LoVo (cell line): ENCODE measurements at places on chromosomes 3 and 15.

DNA sequence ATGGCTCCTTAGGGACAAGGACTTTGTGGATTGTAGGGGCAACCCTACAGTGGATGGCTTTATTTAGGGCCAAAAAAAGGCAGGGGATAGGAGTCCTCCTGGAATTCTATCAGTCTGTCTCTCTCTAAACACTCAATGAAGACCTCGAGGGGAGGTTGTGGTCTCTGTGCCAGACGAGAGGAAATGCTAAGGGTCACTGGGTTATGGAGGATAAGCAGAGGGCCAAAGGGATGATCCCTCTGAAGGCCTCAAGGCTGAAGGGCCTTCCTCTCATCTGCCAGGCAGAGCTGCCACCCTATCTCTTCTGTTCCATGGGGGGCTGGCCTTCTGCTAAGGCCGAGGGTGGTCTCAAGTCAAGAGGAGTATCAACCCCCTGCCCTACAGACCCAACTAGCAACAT lies 27.0 kb downstream of the PLXNB1 start:
- DNase-seq, result no peak

DNA sequence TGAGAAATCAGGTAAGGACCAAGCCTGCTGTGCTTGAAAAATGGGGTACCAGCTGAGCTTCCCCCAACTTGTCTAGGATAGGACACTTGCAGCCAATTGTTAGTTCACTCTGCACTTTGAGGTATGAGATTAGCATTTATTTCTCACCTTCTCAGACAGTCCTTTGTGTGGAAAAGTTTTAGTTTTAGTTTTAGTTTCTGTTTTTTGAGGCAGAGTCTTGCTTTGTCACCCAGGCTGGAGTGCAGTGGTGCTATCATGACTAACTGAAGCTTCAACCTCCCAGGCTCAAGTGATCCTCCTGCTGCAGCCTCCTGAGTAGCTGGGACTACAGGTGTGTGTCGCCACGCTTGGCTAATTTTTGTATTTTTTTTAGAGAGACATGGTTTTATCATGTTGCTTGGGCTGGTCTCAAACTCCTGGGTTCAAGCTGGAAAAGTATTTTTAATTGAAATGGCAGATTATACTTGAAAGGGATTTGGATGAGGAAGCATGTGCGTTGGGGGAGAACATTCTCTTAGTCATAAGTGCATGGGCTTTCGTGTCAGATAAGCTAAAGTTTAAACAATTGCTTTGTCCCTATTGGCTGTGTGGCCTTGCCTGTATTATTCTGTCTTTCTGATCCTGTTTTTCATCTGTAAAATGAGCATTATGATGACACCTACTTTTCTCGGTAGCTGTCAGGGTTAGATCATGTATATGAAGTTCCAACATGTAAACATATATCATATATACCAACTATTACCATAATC lies 25.2 kb upstream of the CCK start:
- no peak for DNase-seq

DNA sequence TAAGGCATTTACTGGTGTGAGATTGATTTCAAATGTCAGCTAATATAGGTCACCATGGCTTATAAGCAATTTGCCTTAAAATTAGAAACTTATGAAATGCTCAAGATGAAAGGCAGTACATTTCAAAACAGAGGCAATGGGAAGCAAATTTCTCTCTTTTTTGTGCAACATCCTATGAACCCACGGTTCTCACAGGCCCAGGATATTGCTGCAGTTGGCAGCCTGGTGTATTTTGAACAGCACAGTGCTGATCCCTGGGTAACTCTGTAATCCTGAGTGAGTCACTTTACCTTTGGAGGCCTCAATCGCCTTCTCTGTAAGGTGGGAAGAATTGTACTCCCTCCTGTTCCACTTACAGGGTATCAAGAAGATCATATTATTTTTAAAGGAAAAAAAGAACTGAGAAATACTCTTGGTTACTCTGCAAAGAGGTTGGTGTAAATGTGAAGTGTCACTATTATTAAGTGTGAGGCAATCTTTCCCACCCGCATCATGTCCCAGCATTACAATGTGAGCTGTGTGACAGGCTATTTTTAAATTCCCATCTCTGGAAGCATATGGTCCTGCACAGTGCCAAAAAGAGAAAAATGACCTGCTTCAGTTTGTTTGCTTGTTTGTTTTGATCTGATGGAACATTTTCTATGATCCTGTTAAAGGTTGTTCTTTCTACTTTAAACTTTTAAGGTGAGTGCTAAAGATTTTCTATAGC lies 190.1 kb upstream of the LPP start:
- DNase-seq, result no peak

- DNase-seq, result peak; percentile 60
These were observed 3.4 kb downstream of the RNU6-1 start for GRCh38 chr15:67836477-67836876.

DNA sequence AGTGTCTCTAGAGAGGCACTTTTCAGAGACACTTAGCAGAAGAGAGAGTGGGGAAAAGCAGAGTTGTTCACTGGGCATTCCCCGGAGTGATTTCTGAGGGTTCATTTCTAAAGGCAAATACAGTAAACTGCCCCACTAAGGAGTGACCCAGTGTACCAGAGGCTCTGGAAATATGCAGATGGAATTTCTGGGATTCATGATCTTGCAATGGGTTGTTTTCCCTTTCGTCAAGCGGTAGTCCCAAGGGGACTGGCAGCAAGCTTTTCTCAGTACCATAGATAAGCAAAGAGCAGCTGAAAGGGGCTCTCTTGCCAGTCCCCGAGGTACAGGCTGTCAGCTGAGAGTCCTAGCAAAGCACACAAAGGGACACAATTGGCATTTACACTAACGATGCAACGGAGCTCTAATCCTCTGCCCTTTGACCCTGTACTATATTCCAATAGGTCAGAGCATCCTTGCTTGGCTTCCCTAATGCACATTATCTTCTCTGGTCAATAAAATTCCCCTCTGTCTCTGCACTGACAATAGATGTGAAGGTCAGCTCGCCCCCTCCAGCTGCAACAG lies 155.6 kb downstream of the SEMA6D start:
- no peak for DNase-seq

- no peak for DNase-seq
These were observed 77.5 kb downstream of the RAD18 start for GRCh38 chr3:8885536-8886316.

GRCh38 chr3:189229196-189229828 lies 57.5 kb downstream of the TPRG1 start:
- DNase-seq, result peak; percentile 18

DNA sequence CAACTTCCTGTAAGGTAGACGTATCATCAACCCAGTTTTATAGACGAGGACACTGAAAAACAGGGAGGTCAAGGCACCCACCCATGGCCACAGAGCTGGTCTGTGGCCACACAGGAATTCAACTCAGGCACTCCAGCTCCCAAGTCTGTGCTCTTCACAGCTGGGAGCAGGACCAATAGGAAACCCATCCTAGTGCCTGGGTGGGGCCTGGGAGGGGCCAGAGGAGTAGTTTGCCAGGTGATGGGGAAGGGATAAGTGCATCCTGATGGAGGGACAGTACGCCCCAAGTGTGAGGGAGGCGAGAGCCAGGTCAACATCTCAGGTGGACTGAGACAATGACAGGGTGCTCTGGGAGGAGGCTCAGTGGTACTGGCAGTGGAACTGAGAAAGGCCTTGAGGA lies 22.0 kb downstream of the KIF9 start:
- no peak for DNase-seq

GRCh38 chr15:98943601-98944151 lies 63.9 kb downstream of the PGPEP1L start:
- no peak for DNase-seq

DNA sequence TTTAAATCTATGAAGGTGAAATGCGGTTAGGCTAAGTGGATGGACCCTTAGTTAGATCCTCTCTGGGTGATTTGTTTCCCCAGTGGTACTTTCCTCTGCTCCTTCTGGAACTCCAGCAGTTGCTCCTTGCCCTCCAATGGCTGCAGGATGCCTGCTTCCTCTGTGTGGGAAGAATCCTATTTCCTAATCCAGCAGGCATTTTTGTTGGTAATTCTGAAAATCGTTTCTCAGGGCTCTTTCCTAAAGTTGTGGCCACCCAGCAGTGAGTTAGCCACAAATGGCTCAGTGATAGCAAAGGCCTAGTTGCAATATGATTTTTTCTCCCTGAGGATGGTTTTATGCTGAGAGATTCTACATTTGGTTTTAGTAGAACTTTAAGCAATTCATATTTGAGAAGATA lies 332.3 kb upstream of the C2CD4B start:
- no peak for DNase-seq

DNA sequence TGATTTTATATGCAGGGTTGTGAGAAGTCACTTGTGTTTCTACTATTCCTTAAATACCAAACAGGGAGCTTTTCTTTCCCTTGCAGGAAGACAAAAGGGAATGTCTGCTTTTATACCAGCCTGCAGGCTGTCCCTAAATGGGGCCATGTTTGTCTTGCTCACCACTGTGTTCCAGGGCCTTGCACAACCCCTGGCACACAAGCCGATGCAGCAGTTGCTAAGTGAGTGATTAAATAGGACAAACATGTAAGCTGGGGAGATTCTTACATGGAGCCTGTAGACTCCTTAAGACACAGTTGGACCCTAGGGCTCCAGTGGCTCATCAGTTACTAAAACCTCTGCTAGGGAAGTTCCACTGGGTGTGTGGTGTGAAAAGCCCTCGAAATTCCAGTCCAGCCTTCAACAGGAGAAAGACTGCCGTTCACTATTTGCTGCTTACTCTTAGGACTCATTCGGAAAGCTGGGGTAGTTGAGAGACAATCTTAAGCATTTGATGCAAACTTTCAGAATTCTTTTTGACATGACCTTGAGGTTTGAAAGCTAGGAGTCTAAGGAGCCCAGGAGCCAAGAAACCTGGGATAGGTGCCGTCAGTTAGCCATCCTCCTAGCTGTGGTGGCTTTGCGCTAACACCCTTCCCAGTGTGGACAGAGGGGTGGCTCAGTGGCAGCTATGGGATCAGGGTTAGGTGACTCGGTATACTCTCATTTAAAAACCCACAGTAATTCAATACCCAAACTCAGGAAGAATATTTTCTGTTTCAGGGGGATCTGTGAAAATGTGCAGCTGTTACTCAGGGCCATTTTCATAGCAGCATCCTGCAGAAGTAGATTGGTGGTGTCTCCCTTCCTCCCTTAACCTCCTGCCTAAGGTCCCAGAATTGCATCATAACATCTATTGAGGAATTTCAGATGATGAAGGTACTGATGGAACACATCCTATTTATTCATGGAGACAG lies 39.1 kb downstream of the SYNM start:
- no peak for DNase-seq

DNA sequence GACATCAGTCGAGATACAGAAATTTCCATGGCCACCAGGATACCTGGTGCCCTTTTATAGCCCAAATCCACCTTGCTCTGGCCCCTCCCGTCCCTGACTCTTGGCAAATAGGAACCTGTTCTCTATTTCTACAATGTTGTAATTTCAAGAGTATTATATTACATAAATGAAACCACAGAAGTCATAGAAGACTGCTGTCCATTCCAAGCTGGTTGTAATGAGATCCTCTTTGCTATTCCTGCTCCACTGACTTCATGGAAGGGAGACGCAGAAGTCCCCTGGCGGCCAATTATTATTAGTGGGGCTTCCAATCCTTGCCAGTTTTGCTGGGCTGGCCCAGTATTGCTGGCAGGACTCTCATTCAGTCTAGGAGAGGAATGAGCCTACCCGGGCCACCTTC lies 26.6 kb downstream of the DCP1A start:
- no peak for DNase-seq

DNA sequence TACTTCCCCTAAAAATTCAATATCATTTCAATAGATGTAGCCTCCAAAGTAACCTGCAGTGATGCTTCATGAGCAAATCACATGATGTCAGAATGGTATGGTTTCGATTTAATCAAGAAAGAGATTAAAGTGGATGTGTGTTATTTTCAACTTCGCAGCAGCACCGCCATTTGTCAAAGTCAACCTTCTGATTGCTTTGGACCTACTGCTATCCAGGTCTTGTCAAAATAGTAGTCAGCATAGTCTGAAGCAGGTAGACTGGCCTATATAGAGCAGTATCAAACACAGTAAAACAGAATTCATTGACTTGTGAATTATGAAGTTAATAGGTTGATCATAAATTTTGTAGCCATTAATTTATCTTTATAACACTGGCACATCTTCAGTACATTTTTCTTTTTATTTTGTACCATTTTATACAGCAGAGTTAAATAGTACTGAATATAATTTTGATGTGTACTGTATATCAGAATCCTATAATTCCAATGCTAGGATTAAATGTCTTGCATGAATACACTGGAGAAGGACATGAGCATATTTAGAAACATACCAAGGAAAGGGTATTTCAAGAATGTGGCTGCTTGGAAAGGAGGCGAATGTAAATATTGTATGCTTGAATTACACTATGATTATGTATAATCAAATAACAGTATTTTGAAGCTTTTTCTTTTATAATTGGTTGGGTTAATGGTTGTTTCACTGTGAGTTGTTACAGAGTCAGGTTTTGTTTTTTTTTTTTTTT lies 79.6 kb downstream of the CDIN1 start:
- DNase-seq, result no peak

DNA sequence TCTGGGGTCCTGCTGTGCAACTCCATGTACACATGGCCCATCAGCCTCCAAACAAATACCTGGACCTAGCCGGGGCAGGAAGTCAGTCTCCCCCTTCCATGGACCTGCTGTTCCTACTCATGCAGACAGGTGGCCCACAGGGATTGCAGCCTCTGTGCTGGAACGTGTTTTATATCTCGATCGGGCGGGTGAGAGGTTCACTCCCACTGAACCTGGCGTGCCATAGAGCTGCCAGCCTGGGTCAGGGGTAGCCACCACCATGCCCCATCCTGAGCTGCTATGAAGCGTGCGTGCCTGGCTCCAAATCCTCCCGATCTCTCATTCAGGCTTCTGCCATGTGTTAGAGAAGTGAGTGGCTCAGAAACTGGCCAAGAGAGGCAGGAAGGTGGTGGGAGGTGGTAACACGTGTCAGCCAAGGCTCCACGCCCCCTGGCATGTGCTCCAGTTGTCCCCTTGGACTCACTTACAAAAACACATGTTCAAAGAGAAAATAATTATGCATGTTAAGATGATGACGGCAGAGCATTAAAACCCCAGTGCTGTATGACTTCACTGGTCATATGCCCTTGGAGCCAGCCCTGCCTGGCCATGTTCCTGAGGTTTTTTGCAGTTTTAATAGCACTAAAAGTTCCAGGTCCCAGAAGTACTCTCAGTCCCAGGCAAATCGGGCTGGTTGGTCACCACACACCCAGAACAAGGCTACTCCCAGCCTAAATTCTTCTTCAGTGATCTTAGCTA lies 30.6 kb downstream of the CTSH start:
- no peak for DNase-seq

DNA sequence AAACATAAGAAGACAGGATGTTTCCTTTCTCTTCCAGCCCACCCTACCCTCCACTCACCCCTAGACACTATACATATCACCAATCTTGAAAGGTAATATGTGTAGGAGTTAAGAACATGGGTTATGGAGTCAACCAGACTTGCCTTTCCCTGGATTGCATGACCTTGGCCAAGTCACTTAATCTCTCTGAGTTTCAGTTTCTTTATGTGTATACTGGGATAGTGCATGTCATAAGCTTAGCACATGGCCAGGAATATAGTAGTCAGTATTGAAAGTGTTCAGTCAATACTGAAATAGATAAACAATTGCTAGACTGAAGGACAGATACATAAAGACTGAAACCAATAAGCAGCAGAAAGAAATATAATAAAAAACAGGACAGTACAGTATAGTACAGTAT lies 283.2 kb upstream of the STT3B start:
- no peak for DNase-seq
